ENCODE measurements at places on chromosomes 12 and 14.

DNA sequence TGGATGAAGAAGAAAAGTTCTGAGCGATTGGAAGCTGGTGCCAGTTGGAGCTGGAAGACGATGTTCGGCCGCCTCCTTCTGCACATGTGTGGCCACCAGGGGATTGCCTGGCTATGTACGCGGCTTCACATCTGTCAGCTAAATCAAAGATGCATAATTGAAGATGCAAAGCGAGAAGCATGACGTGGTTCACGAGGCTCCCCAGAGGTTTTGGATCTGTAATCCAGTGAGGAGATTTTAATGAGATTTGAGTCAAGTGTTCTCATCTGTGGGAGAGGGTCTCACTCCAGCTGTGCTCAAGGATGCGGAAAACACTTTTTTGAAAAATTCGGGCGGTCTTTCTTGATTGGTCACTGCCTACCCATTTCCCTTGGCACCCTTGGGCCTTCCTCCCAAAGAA is 94.6 kb downstream of the PAX9 start:
- no peaks in the 10 kb centered on the region for H3K36me3 ChIP-seq
- no peaks in the 10 kb centered on the region for H3K27me3 ChIP-seq
- H3K4me3 ChIP-seq, result no peak overlapping the region
- H3K27ac ChIP-seq, result no peak overlapping the region
- H3K4me1 ChIP-seq, result no peaks in the 10 kb centered on the region

DNA sequence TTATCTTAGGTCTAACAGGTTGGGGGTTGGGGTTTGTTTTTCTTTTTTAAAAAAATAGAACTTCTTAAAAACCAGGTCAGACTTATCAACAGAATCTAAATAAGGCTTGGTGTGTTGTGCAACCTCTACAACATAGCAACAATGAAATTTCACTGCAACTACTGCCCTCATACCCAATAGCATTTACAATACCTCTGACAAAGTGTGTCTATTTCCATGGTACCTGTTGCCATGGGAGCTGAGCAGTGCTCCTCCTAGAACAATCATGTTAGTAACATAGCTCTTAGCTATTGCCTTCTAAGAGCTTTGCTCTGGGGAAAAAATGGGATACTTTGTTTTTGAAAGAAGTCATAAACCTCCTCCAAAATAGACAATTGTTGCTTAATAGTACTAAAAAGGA is 103.3 kb upstream of the CCDC175 start:
- H3K36me3 ChIP-seq, result no peaks in the 10 kb centered on the region
- no peak overlapping the region for H3K27ac ChIP-seq
- no peaks in the 10 kb centered on the region for H3K27me3 ChIP-seq
- no peak for DNase-seq
- H3K4me3 ChIP-seq, result no peak overlapping the region

DNA sequence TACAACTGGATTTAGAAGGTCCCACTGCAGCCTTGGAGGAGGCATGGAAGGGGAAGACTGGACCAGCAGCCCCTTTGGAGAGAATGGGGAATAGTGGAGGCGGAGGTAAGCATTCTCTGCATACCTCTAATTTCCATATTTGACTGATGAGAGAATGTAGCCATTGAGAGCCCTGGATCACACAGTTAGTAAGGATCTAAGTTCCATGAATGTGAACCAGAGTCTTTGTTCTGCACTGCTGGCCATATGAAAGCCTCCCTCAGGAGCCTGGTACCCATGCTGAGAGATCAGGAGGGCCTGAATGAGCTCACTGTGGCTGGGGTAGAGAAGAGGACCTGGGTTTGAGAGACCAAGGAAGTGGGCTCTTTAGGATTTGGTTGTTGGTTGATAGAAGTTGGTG is 192.1 kb downstream of the TMEM132C start:
- no peak for DNase-seq
- H3K4me1 ChIP-seq, result no peaks in the 10 kb centered on the region
- H3K36me3 ChIP-seq, result no peaks in the 10 kb centered on the region
- H3K27me3 ChIP-seq, result no peaks in the 10 kb centered on the region
- no peak overlapping the region for H3K4me3 ChIP-seq

GRCh38 chr12:2008677-2009076 is 4.4 kb upstream of the DCP1B start:
- no peaks in the 10 kb centered on the region for H3K36me3 ChIP-seq
- no peaks in the 10 kb centered on the region for H3K27me3 ChIP-seq
- H3K27ac ChIP-seq, result no peak overlapping the region
- H3K4me3 ChIP-seq, result no peak overlapping the region

DNA sequence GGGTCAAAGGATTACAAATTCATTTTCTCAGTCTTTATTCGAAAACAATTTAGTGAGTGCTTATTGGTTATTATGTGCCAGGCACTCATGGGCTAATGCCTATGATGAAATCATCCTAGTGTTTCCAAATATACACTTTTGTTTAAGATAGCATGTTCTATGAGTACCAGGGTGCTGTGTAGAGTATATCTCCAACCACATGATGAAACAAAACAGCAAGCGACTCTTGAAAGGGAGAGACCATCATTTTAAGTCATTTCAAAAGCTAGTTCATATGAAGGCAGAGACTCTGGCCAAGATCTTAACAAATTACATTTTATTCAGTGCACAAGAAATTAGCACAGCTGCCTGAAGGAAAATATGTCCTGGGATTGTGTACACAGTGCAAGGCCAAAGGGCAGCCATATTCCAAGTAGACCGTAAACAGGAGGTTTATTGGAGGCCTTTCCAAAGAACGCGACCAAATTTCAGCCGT is 204.2 kb downstream of the EFCAB11 start:
- H3K36me3 ChIP-seq, result no peaks in the 10 kb centered on the region
- H3K4me1 ChIP-seq, result peaks cover 39% of the 10 kb centered on the region
- DNase-seq, result no peak
- no peaks in the 10 kb centered on the region for H3K27me3 ChIP-seq

- peaks cover 48% of the 10 kb centered on the region for H3K4me1 ChIP-seq
- DNase-seq, result peak; percentile 3
- no peaks in the 10 kb centered on the region for H3K36me3 ChIP-seq
Observed at GRCh38 chr14:60618241-60618640, 31.0 kb downstream of the SIX1 start.

GRCh38 chr12:27561535-27562350 is 37.7 kb downstream of the PPFIBP1 start:
- no peak for DNase-seq
- H3K27me3 ChIP-seq, result no peaks in the 10 kb centered on the region
- H3K4me1 ChIP-seq, result no peaks in the 10 kb centered on the region

DNA sequence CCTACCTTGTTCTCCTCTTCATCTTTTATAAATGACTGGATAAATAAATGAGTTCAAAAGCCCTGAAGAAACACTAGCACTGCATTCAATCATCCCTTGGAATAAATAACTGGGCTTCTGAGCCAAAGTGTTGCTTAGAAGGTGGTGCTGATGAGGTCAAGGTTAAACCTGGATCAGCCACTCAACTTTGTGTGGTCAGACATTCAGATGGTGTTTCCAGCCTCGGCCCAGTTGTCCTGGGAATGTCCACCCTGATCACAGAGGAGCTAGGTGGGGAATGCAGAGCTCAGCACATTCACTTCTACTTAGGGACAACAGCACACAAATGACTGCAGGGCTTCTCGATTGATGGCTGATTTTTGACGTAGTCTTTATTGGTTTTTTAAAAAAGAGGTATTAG is 88.7 kb downstream of the SLC8A3 start:
- H3K27me3 ChIP-seq, result no peaks in the 10 kb centered on the region
- no peak for DNase-seq
- no peak overlapping the region for H3K4me3 ChIP-seq
- H3K4me1 ChIP-seq, result peaks cover 1% of the 10 kb centered on the region

- H3K4me1 ChIP-seq, result no peaks in the 10 kb centered on the region
- no peaks in the 10 kb centered on the region for H3K36me3 ChIP-seq
- no peak for DNase-seq
- H3K27ac ChIP-seq, result no peak overlapping the region
Observed at GRCh38 chr14:42563313-42563712, 956.6 kb downstream of the LRFN5 start.

GRCh38 chr12:65536876-65537681 is 258.6 kb downstream of the MSRB3 start:
- H3K36me3 ChIP-seq, result no peaks in the 10 kb centered on the region
- no peaks in the 10 kb centered on the region for H3K27me3 ChIP-seq
- no peak overlapping the region for H3K4me3 ChIP-seq
- H3K27ac ChIP-seq, result no peak overlapping the region

- H3K4me1 ChIP-seq, result peaks cover 21% of the 10 kb centered on the region
- 0 out of 3 replicates have a peak, but pooled peaks cover 3% of the 10 kb centered on the region for H3K27me3 ChIP-seq
- peak; percentile 47 for DNase-seq
- no peaks in the 10 kb centered on the region for H3K36me3 ChIP-seq
- H3K4me3 ChIP-seq, result no peak overlapping the region
- H3K27ac ChIP-seq, result no peak overlapping the region
Observed at GRCh38 chr12:46958599-46959290, 120.7 kb upstream of the PCED1B start.

- peaks cover 19% of the 10 kb centered on the region for H3K4me1 ChIP-seq
- no peaks in the 10 kb centered on the region for H3K36me3 ChIP-seq
- no peak overlapping the region for H3K4me3 ChIP-seq
Observed at GRCh38 chr12:2262449-2262848, 209.7 kb downstream of the CACNA1C start.

GRCh38 chr12:2053691-2054090 is 904 bp downstream of the CACNA1C start:
- no peak overlapping the region for H3K4me3 ChIP-seq
- no peak for DNase-seq
- H3K27ac ChIP-seq, result no peak overlapping the region
- peaks cover 23% of the 10 kb centered on the region for H3K4me1 ChIP-seq

GRCh38 chr14:64971943-64972791 is at the start of gene RAB15:
Gene RAB15, minus strand, starts transcription at chr14:64972336. Its CDS starts 260 bp downstream, at chr14:64972076.
- H3K27ac ChIP-seq, result no peak within 1 kb of the TSS
- peak within 1 kb of the TSS; percentile 74 for H3K4me3 ChIP-seq
- DNase-seq, result no peak
- no peaks in the 10 kb centered on the region for H3K36me3 ChIP-seq

- peaks cover 34% of the 10 kb centered on the region for H3K27me3 ChIP-seq
- H3K4me1 ChIP-seq, result peaks cover 9% of the 10 kb centered on the region
- DNase-seq, result no peak
Observed at GRCh38 chr12:124191024-124191359, 103.9 kb upstream of the RFLNA start.

- no peaks in the 10 kb centered on the region for H3K27me3 ChIP-seq
- H3K4me1 ChIP-seq, result peaks cover 11% of the 10 kb centered on the region
- no peak overlapping the region for H3K27ac ChIP-seq
- H3K36me3 ChIP-seq, result peaks cover 91% of the 10 kb centered on the region
Observed at GRCh38 chr12:117158911-117159553, 31.2 kb downstream of the FBXO21 start.

- H3K36me3 ChIP-seq, result no peaks in the 10 kb centered on the region
- no peaks in the 10 kb centered on the region for H3K4me1 ChIP-seq
- no peak for DNase-seq
- H3K27me3 ChIP-seq, result no peaks in the 10 kb centered on the region
- no peak overlapping the region for H3K4me3 ChIP-seq
Observed at GRCh38 chr14:61647704-61648103, 47.6 kb upstream of the HIF1A start.

DNA sequence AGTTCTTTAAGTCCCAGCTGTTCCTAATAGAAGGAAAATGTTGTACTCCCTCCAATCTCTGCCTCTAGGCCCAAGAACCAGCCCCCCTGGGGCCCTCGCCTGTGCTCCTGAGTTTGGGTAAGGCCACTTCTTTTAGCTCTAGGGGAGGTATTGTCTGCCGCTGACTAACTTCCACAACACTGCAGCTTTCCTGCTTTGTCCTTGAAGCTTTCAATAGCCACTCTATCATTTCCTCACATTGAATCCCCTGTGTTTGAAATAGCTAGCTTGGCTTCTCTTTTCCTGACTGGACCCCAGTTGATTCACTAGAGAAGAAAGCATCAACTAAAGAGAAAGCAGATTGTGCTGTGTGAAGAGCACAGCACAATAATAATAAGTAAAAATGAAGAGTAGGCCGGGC is 28.8 kb downstream of the KRT80 start:
- H3K27ac ChIP-seq, result no peak overlapping the region
- H3K4me1 ChIP-seq, result peaks cover 9% of the 10 kb centered on the region
- peaks cover 7% of the 10 kb centered on the region for H3K27me3 ChIP-seq
- DNase-seq, result no peak
- no peak overlapping the region for H3K4me3 ChIP-seq
- no peaks in the 10 kb centered on the region for H3K36me3 ChIP-seq

DNA sequence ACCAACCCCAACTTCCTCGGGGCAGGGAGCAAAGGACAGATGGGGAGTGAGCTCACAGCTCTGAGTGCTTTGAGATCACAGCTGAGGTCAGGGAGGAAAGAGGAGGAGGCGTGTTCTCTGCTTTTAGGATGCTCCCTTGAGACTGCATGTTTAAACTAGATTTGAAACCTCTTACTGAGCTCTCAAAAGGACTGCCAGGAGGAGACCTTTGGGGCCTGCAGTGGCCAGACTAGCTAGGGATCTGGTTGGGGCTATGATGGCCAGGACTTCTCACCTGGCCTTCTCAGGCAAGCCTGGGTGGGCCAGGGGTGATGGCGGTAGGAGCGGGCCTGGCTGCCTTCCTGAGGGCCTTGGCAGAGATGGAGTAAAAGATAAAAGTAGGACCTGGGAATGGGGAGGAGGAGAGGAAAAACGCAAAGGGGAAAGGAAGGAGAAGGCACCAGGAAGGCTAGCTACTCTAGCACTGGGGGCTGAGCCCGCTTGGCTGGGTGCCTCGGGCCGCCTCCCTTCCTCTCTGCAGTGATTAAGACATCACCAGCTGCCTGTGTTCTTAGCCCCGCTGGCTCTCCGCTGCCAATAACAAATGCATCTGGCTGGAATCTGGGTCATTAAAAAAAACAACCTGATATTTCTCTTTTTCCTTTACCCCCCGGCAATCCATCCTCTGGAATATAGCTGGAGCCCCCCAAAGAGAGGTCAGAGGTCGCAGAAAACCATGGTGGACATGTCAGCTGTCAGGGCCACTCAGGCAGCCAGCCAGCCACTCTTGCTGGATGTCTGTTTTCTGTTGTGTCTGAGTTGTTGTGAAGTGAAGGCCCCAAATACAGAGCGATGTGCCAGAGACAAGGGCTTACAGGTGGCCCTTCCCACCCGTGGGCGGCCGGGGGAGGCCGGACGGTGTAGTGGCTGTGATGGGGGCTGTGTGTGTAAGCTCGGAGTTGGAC is 141.3 kb downstream of the TSPAN9 start:
- peaks cover 3% of the 10 kb centered on the region for H3K36me3 ChIP-seq
- H3K27me3 ChIP-seq, result no peaks in the 10 kb centered on the region
- no peak overlapping the region for H3K4me3 ChIP-seq
- H3K4me1 ChIP-seq, result no peaks in the 10 kb centered on the region
- no peak overlapping the region for H3K27ac ChIP-seq
- no peak for DNase-seq

Measured in HepG2 (cell line).